Kidney epithelial cell (primary cell): ENCODE measurements at places on chromosomes 2 and 18.

- no peak for DNase-seq
These were observed 99.4 kb downstream of the TWIST2 start for GRCh38 chr2:238947243-238947760.

GRCh38 chr18:25533218-25533617 lies 181.3 kb upstream of the ZNF521 start:
- no peak for DNase-seq

GRCh38 chr2:233833345-233833744 lies 21.0 kb downstream of the HJURP start:
- DNase-seq = no peak

GRCh38 chr2:10036095-10036884 lies 7.1 kb upstream of the KLF11 start:
- no peak for DNase-seq

- peak; percentile 52 for DNase-seq
These were observed 9.7 kb upstream of the IL1RN start for GRCh38 chr2:113117541-113118262.

GRCh38 chr2:219291910-219292490 lies 12.8 kb downstream of the DNAJB2 start:
- no peak for DNase-seq

GRCh38 chr18:57819671-57820460 lies 16.8 kb upstream of the ATP8B1 start:
- peak; percentile 87 for DNase-seq

GRCh38 chr2:18829976-18830375 lies 240.6 kb upstream of the NT5C1B start:
- no peak for DNase-seq

GRCh38 chr2:101367508-101367907 lies 19.8 kb downstream of the CREG2 start:
- DNase-seq = no peak

GRCh38 chr2:70709275-70710037 lies 58.5 kb downstream of the ADD2 start:
- DNase-seq = no peak

DNA sequence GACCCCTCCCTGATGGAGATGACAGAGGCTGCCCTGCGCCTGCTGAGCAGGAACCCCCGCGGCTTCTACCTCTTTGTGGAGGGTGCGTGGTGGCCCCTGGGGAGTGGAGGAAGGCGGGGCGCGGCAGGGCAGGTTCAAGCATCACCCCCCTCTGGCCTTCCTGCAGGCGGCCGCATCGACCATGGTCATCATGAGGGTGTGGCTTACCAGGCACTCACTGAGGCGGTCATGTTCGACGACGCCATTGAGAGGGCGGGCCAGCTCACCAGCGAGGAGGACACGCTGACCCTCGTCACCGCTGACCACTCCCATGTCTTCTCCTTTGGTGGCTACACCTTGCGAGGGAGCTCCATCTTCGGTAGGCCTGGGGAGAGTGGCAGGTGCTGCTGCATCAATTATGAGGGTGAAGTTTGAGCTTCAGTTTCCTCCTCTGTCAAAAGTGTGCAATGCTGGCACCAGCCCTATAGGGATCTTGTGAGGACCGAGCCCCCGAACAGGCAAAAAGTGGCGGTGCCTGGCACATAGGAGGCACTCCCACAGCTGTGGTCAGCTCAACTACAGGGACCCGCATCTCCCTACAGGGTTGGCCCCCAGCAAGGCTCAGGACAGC lies 2.2 kb downstream of the ALPI start:
- no peak for DNase-seq

- DNase-seq = no peak
These were observed 28.5 kb downstream of the PIKFYVE start for GRCh38 chr2:208294482-208295024.

DNA sequence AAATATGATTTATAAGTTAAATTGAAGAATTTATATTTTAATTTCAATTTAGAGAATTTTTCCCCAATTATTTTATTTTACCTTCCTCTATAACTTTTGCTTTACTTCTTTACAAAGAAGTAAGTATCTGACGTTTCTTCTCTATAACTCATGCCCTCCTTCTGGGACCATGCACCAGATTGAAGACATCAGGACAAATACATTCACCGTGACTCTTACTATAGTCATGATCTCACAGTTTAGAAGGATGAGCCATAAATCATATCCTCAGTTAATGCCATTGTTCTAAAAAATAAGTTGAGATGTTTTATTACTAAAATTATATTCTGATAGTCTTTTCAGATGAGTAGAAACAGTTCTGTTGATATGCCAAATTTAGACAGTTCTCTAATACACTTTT lies 279.3 kb downstream of the TMX3 start:
- DNase-seq = no peak

GRCh38 chr18:41504316-41504715 lies 450.7 kb upstream of the PIK3C3 start:
- no peak for DNase-seq

GRCh38 chr18:49207361-49207760 lies 253.1 kb downstream of the DYM start:
- DNase-seq = peak; percentile 87

- no peak for DNase-seq
These were observed 283.6 kb downstream of the DYSF start for GRCh38 chr2:71736986-71737385.

- no peak for DNase-seq
These were observed 55.1 kb upstream of the ZNF397 start for GRCh38 chr18:35185771-35186170.

DNA sequence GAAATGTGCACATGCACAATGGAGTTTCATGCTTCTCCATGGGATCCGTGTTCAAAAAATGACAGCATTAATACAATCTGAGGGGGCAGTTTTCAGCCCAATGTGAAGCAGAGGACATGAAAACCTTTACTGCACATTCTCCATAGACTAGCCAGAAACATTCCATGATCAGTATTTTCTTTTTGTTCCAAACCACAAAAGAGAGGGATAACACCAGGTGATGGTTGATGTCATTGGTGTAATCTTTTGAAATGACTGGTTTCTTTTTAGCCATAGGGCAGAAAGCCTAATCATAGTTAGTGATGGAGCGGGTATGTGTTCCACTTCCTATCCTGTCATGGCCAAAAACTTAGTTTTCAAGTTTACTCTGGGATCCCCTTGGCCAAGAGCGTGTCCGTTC lies 1.8 kb upstream of the KYNU start:
- DNase-seq = no peak

DNA sequence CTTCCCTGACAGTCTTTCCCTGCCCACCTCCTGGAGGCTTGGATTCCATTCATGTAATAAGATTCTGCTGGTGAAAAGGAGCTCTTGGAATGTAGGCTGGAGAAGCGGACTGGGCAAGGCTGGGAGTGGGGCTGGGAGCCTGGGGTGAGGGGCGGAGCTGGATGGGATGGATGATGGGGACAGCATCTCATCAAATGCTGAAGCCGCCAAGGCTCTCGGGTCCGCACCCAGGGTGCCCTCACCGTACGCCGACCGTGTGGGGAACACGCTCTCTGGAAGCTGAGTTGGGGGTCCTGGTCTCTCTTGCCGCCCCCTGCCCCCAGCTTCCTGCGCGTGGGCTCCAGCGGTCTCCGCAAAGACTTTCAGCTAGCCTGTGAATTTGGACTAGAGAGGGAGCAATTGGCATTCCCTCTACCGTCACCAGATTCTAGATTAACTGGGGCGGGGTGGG lies 9.1 kb downstream of the RAX start:
- DNase-seq = no peak

DNA sequence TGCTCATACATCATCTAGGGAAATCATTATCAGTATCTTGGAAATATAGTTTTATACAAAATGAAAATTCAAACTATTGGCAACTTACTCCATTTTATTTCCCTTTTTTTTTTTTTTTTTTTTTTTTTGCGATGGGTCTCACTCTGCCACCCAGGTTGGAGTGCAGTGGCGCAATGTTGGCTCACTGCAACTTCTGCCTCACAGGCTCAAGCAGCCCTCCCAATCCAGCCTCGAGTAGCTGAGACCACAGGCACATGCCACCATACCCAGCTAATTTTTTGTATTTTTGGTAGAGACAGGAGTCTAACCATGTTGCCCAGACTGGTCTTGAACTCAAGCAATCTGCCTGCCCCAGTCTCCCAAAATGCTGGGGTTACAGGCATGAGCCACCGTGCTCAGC lies 29.0 kb downstream of the OLA1 start:
- DNase-seq = no peak

DNA sequence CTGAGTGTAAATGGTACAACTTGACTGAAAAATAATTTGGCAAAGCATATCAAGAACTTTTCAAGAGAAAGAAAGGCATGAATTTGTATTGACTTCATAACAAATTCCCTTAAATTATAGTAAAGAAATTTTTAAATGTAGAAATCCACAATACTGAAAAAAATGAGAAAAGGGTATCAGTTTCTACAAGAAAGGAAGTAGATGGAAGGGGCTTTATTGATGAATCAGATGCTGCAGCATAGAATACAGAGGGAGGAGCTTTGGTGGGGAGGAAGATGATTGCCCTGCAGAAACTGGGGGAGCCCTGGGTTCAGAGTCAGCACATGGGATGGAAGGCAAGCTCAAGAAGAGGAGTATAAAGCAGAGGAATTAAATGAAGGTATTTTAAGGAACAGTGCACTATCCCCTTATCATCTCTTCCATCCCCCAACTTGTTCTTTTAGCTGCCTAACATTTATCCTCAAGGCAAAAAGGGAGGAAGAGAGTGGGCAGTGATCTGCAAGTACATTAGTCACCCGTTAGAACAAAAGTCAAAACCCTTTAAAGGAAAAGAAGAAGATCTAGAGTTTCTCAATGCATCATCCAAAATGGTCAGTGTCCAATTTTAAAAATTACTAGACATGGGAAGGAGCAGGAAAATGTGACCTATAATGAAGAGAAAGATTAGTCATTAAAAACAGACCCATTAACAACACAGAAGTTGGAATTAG lies 77.7 kb downstream of the KCTD18 start:
- DNase-seq = no peak

GRCh38 chr2:8234253-8234652 lies 447.6 kb upstream of the ID2 start:
- no peak for DNase-seq

DNA sequence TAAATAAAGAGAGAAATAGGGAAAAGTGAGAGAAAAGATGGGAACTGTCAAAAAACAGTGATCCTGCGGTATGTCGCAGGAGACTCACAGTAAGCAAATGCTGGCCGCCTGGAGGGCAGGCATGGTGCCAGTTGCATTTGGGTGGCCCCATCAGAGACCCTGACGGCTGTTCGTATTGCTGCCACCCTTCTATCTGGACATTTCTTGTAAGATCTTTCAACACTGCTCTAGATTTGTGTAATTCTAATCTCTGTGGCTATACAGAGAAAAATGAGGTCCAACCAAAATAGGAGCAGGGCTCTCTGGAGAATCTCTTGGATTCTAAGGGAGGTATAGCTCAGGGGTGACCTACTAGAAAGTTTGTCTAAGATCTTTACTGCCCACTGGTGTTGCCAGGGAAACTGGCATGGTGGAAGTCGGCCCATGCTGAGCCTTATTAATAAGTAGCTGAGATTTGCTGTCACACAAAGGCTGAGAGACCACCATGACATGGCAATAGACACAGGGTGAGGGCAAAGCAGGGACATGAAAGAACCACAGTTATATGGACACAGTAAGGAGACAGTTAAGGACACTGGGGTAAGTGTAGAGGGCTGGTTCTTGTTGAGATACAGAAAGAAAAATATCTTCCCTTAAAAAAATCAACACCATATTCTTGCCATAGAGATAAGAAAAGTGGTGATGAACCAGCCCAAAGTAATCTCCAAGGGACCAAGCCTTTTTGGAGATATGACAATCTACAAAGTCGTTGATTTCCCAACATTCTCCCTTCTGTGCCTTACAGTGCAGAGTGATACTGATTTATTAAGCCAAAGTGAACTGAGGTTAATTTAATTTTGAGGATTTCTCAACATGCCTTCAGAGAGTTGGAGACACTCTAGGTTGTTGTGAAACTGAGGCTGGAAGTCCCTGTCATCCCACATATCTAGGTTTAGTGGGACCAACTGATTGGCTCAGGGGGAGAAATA lies 26.4 kb upstream of the FZD7 start:
- DNase-seq = no peak

- no peak for DNase-seq
These were observed 178.1 kb downstream of the NDUFA10 start for GRCh38 chr2:239846789-239847676.

DNA sequence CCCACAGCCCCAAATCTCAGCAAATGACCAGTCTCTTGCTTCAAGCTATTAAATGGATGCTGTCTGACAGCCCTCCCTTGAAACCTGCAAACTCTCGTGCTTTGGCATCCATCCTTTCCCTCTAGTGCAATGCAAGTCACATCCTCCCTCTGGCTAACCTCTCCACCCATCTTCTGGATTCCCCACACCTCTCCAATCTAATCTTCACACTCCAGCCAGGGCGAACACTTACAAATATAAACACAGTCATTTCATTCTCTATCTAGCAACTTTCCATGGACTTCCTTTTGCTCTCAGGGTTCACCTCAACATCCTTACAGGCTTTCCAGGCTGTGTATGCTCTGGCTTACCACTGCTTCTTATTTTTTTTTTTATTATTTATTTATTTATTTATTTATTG lies 10.1 kb upstream of the NARS1 start:
- DNase-seq = no peak

DNA sequence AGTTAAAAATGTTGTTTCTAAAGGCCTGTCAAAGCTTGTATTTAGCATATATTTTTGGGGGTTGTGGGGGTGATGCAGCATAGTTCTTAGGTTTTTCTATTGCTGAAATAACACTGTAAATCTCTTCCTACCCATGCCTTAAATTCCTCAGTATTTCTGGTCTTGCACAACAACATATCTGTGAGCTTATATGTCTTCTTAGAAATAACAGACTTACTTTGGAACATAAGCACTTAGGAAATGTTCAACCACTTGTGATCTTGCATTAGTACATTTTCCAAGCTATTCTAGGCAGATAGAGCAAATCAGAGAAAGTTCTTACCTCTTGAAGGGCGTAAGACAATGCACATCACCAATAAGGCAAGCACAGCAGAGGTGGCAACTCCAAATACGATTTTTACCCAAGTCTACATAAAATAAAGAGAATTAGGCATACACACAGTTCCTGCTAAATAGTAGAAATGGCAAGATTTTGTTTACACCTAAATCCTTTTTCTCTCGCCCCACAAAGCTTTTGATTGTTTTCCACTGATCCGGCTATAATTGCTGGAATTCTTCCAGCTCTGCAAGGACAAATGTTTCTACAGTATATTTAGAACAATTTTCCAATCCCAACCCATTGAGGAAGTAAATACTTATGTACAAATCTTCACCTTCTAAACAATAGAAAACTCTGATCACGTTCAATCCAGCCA lies 512 bp downstream of the FAP start:
- no peak for DNase-seq

GRCh38 chr2:219514196-219514761 lies at the start of gene ASIC4:
Gene ASIC4, plus strand, starts transcription at chr2:219514482. Its CDS starts 243 bp downstream, at chr2:219514725.
- no peak for DNase-seq

DNA sequence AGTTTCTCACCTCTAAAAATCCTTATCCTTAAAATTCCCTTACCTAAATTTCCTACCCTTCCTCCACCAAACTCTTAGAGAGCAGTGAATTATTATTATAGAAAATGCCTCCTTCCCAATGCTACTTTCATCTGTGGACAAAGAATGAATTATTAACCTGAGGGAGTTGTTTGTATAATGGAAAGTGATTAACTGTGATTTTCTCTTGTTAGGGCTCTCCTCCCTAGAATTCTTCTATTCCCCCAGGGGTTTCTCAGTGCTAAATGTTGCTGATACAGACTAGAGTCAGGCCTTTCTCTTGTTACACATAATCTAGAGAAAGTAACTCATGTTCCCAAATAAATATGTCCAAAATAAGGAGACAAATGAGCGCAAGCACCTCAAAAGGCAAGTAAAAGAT lies 23.3 kb downstream of the EPB41L5 start:
- no peak for DNase-seq
